ENCODE measurements at places on chromosomes 7 and 10.
A peak's percentile ranks its signal among the peaks of the same experiment; 100 is the strongest.

GRCh38 chr7:128259131-128260061 lies 18.3 kb downstream of the LEP start:
- DNase-seq = no peak

DNA sequence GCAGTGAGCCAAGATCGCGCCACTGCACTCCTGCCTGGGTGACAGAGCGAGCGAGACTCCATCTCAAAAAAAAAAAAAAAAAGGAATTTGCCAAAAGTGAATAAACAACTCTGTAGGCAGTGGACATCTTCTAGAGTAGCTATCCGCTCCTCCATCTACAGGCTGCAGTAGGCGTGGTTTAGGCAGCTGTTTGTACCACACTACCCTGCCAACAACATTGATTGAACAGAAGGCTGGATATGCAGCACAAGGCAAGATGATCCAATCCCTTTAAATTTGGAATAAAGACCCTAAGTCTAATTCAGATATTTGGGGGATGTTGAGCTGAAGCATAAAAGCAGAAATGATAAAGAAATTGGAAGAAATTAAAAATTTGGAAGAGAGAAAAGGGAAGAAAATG lies 141.6 kb downstream of the TES start:
- DNase-seq = no peak

DNA sequence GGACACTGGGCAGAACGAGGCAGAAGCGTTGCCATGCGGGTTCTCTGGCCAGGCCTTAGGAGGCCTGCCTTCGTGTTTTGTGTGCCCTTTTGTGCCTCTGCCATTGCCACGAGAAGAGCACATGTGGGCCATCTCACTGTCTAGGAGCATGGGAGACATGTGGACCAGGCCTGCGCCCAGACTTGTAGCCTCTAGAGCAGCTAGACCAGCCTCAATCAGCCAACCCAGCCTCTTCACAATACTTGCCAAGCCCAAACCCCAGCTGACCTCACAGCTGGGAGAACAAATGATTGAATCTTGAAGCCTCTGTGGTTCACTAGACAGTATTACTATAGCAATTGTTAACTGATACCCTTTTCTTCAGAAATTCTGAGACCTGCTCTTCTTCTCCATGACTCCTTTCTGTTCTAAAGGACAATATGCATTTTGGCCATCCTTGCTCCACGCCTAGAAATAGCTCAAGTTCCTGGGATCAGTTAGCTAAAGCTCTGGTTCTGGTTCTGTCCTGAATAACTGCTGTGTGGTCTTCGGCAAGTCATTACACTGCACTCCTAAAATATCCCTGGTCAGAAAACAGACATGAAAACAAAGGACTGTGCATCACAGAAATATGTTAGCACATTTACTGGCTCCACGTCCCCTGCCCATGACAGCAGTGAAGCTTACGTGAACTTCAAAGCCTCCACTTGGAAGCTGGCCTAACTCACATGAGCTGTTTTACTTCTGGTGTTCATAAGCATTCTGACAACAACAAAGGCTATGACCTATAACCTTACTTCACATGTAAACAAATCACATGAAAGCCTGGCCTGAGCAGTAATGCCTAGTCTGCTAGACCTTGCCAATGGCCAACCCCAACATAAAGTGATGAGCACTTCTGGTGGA lies 72.3 kb upstream of the MKRN1 start:
- DNase-seq = no peak

DNA sequence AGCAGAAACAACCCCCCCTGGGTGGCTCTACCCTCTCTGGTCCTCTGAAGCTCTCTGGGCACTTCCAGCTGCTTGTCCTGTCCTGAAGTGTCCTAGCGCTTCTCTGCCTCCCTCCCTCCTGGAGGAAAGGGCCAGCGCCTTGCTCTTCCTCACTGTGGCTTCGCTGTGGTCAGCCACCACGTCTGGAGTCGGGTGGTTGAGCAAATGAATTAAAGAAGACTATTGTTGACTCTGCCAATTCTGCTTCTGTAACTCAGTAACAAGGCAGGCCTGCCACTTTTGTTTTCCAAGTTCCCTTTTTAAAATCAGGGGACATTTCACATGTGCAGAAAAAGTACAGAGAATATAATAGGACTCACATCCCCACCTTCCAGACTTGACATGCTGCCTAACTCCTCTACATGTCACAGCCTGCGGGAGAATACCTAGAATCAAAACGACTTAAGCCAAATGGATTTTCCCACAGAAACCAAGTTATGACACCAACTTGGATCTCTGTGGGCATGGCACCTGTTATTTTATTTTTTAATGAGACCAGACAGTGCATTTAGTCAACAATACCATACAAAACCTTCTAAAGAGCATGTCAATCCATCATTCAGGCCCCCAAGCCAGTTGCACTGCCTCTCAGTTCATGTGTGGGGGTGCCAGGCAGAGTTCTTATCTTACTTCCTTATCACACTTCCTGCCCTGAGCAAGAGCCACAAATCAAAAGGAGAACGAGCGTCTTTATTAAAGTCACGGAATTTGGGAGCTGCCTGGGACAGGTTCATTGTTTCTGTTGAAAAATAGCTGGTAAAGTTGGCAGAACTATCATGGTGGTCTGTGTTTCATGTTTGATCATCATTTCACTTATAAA lies 6.8 kb downstream of the FFAR4 start:
- no peak for DNase-seq

DNA sequence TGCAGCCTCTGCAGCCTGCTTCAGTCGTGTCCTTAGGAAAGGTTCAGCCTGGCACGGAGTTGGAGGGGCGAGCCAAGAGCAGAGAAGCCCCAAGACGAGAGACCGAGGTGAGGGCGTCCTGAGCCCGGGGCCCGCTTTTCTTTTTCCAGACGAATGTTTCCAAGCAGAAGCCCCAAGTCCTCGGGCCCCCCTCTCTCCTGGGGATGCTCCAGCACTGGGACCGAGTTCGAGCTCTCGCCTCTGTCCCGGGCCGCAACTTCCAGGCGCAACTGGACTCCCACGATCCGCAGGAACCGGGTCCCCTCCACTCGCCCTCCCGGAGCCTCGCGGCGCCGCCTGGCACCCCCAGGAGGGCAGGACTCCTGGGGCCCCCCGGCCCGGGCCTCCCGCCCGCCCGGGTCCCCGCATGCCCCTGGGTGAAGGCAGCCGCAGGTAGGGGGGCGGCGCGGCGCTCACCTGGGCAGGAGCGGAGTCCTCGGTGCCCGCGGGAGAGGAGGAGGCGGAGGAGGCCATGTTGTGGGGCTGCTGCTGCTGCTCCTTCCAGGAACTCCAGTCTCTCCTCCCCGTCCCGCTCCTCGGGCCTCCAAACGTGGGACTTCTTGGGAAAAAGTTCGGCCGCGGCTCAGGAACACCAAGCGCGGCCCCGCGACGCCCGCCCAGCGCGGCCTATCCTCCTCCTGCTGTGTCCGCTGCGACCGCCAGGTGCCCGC lies 45.3 kb upstream of the CDK1 start:
- DNase-seq = peak; percentile 20

DNA sequence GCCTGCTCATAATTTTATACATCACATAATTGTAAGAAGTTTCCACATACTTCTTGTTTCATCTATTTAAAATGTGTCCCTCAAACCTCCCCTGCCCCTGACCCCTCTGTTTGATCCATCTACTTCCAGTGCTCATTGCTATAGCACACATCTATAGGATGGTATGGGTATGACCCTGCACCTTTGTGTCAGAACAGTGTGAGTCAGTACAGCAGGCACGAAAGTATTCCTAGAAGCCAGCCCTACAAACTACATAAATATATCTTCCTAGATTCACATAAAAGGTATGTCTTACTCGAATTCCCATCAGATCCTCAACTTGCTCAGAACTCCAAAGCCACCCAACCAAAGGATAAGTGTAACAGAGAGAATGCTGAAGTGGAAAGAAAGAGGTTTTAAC lies 25.7 kb upstream of the ING3 start:
- DNase-seq = no peak

GRCh38 chr7:91683823-91684222 lies 196.7 kb downstream of the MTERF1 start:
- no peak for DNase-seq

GRCh38 chr10:91090761-91091529 lies 129.5 kb upstream of the PCGF5 start:
- DNase-seq = no peak

DNA sequence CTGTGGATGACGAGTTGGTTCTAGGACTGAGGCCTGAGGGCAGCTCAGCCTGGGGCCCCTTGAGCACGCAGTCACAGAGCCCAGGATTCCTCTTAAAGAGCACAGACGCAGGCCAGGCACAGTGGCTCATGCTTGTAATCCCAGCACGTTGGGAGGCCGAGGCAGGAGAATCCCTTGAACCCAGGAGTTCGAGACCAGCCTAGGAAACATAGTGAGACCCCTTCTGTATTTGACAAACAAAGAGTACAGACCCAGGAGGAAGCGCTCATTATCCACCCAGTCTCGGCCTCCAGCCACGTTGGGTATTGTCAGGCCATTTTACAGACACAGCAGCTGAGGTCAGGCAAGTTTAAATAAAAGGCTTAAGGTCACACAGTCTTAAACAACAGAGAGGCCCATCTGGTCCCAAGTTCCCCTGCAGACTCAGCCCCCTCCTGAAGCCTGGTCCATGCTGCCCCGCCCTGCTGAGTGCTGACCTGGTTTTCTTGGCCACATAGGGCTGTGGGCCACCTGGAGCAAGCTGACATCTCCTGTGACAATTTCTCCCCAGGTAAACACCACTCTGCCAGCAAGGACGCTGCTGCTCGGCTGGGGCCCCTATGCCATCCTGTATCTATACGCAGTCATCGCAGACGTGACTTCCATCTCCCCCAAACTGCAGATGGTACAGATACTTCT lies 12.6 kb downstream of the RGR start:
- DNase-seq = no peak

DNA sequence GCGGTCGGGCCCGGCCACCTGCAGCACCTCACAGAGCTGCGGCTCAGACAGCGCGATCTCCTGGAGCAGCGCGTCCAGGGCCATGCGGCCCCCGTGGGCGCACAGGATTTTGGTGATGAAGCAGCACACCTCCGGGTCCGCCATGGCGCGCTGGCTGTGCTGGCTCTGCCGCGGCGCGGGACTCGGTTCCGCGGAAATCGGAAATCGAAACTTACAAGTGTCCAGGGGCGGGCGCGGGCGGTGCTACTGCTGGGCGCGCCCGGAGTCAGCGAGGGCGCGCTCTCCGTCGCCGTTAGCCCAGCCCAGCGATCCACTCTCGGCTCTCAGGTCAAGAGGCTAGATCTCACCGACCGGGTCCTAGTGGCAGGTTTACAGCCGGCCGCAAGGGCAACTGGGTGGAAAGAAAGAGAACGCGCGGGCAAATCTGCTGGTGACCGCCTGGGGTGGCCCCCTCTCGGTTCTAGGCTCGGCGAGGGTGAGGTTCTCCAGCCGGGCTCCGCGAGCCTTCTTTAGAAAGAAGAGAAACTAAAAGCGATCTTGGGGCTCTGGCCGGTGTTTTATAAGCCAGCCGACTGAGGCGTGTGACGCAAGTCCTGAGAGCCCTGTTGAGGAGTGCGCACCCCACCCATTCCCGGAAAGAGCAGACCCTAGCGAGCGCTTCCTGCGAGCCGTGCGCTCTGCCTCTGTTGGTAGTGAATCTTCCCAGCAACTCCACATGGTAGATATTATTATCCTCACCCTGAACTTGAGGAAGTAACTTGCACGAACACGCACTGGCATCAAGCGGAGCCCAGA lies at the start of gene ZC3HAV1:
Gene ZC3HAV1 (minus strand): TSS at position 533 of the 795 bp plus-strand sequence. CDS start 389 bp downstream, at position 144.
- DNase-seq = peak; percentile 89

DNA sequence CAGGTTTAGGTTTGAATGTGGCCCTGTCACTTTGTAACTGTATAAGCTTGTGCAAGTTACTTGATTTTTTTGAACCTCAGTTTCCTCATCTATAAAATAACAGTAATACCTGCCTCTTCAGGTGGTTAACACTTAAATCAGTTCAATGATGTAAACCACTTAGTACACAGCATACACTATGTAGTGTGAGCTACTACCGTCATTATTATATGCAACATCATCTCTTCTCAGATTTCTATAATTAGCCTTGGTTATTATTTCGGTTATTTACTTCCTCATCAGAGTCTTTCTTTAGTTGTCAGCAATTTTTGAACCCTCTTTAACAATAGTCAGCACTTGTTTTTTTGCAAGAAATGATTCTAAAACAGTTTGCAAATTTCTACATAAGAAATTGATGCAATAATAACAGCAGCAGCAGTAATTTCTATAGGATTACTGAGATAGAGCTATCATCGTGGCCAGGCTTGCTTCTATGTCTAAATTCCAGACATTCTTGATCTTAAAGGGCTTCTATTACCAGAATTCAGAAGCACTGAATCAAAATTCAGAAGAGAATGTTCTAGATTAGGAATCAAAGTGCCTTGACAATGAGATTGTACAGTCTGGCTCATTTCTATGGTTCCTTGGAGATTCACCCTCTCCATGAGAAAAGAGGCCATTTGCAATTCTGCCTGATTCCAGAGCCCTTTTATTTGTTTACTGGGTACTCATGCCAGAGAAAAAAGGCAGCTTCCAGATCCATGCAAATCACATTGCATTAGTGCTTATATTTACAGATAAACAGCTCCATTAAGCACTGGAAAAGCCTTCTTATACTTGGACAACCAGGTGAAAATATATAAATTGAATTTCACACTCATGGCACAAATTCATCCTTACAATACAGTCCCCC lies 25.0 kb upstream of the WDR11 start:
- DNase-seq = no peak

GRCh38 chr7:158431941-158432347 lies 155.7 kb downstream of the PTPRN2 start:
- no peak for DNase-seq

DNA sequence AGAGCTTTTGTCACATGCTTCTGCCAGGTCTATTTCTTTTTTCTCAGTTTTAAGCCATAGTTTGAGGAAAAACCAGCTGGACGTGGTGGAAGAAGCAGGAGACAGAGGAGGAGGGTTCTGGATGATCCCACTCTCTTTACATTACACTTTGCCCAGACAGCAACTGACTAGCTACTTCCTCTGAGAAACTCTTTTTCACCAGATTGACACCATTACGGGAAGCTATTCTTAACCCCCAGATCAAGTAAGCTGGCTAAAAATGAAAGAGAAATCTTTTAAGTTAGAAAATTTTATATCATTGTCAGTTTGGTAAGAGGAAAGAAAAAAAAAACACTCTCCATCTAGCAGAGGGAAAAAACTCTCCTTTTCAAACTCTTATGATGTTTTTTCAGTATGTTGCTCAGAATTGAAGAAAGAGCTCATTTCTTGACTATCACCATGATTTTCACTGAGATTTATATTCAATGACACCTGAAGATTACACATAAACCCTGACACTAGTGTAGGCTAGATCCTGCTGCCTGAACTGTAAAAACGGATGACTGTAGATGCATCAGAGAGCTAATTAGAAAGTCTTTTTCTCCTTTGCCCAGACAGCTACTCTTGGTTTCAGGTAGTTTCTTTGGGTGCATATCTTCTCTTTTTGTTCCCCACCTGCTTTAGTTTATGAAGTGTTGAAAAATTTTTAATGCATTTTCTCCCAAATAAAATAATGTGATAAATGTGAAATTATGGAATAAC lies 203.1 kb downstream of the TFEC start:
- no peak for DNase-seq

DNA sequence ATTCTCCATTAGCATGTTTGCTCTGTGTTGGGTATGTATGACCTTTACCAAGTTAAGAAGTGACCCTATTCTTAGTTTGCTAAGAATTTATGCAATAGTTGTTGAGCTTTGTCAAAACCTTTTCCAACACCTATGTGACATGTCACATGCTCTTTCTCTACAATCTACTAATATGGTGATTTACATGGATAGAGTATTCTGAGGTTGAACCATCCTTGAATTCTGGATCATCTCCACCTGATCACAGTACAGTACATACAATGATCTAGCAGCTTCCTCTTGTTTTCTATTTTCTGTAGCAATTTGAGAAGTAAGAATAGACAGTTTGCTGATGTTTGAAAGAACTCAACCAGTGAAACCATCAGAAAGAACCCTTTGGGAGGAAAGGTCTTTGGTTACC lies 101.2 kb upstream of the PDGFA start:
- no peak for DNase-seq

Measured in central memory CD8-positive, alpha-beta T cell (primary cell).